ENCODE measurements at places on chromosomes 16 and 17.
A peak's percentile ranks its signal among the peaks of the same experiment; 100 is the strongest.

DNA sequence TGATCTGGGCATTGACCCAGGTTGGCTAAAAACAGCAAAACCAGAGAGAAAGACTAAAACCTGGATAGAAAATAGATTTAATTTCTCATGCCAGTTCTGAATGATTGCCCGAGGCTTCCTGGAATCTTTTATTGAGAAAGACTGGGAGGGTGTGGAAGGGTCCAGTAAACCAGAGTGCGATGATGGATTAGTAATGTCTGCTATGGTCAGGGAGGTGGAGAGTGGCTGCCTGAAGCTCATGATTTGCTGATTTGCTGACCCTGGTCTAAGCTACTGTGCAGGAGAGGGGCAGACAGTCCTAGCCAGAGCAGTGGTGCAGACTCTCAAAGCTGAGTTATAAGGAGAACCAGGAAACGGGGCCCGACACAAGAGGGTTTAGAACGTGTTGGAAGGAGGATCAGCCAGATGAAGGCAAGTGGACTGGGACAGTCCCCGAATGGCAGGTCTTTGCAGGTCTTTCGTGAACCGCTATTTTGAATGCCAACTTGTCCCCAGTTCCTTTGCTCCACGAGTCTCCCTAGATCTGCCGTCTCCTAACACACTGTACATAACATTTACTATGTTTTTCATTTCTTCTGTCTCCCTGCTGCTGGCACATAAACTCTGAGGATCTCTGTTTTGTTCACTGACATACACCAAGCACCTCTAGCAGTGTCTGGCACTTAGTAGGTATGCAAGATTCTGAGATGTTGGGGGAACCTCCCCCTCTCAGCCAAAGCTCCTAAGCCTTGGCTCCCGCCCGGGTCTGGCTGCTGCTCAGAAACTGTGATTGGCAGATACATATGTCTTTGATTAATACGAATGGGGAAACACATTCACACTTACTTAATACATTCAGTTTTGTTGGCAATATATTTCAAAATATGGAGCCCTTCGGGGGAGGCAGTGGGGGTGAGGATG is 237.3 kb upstream of the TNRC6C start:
- DNase-seq = no peak

DNA sequence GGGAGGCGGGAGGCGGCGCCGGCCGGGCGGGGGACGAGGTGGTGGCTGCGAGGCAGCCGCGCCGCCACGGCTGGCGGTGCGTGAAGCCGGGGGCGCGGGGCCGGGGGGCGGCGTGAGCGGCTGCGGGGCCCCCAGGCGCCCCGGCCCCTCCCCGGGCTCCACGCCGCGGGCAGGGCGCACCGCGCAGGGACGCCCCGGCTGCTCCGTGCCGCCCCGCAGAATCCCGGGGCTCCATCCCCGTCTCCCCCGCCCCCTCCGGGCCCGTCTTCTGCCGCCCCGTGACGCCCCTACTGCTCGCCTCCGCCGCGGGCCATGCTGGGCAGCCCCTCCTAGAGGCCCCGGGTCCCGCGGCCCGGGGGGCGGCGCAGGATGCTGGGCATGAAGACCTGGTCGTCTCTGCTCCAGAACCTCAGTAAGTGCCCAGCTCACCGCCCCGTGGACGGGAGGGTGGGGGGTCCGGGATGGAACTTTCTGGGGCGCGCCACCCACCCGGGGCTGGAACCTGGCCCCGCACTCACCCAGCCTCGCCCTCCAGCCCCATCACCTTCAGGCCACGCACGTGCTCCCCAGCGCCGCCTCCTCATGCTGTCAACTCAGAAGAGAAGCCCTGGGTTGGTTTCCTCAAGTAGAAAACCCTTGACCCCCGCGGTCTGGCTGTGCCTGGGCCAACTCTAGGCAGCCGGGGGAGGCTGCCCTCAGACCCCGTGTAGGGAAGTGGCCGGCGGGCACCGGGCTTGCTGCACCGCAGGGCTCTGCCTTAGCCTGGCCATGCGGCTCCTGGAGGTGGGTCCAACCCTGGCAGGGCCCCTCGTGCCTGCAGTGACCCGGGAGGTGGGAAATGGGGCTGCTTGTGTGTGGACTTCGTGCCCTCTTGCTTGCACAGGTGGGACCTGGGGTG is 150.2 kb upstream of the GSE1 start:
- DNase-seq = no peak

- no peak for DNase-seq
Observed at GRCh38 chr16:87757841-87758426, 7.9 kb downstream of the KLHDC4 start.

- DNase-seq = no peak
Observed at GRCh38 chr16:87959391-87959990, 8.3 kb downstream of the BANP start.

DNA sequence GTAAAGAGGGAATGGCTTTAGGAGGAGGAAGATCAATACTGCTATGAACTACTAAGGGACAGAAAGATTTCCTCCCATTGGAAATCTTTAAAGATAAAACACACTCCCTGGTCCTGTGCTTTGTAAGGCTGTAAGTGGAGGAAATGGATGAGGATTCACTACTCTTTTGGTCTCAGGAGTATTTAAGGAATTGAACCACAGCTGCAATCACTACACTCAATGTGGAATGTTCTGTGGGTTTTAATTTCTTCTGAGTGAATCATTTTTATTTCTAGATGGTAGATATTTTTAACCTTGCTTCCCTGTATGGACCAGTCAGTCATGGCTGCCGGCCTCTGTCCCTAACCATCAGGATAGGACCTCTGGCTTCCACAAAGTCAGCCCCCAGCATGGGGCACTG is 65.6 kb downstream of the SDR42E1 start:
- DNase-seq = peak; percentile 10

DNA sequence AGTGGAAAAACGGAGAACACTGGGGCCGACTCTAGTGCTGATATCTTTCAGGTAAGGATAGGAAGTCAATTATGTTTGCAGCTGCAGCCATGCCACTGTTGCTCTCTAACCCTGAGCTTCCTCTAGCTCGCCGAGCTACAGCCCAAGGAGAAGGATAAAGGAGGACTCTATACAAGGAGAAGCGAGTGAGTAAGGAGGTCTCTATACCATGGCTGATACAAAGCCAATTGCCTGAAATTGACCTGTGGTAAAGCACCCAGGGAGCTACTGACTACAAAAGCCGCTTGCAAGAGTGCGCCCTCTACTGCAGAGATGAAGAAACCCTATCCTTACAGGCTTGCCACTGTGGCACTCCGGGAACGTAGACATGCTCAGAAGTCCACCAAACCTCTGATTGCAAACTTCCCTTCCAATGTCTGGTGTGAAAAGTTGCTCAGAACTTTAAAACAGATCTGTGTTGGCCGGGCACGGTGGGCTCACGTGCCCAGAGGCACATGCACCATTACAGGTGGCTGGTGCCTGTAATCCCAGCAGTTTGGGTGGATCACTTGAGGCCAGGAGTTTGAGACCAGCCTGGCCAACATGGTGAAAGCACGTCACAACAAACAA is 10.8 kb upstream of the SLC46A1 start:
- peak; percentile 23 for DNase-seq

DNA sequence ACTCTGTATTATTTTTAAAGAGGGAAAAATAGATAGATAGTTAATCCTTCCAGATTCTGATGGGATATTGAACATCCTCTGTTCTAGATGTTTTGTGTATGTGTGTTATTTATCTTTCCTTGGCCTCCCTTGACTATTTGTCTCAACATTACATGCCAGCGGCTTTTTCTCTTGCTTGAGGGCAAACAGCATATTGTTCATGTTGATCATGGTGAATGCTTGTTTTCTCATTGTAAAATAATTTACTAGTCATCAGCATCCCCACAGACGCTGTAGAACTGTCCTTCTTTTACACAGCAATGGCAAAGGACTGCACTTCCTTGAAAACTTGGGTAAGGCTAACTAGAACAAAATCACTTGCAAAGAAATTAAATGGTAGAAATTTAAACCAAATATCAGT is 1376.4 kb upstream of the GOT2 start:
- no peak for DNase-seq

GRCh38 chr17:74235040-74235581 is 21.7 kb downstream of the TTYH2 start:
- no peak for DNase-seq

- no peak for DNase-seq
Observed at GRCh38 chr17:79192503-79193351, 118.1 kb downstream of the ENGASE start.

DNA sequence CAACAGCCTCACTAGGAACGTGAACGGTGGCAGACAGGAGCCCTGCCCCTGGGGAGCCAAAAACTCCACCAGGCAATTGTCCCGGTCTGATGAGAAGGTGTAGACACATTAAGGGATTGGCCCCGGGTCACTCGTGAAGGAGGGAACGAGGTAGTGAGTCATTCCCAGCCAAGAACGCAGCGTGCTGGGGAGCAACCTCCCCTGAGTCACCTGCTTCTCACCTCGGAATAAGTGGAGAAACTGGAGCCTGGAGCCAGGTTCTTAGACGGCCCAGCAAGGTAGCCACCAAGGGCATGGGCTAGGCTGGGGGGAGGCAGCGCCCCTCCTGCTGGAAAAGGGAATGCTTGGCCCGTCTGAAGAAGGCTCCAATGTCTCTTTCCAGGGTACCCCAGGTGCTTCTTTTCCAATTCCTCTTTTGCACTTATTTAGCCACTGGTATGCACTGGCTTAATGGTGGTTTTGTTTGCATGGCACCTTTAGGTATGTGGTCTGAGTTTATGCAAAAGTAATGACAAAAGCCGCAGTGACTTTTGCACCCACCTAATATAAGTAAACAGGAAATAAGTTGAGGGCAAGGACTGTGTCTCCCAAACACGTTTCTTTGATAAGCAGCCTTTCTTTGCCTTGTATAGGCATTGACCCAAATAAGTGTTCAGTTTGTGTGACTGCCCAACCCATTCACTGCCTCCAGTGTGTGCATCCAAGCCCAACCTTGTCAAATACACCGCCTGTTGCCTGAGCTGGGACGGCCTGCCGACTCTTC is 1.8 kb upstream of the HELZ start:
- DNase-seq = no peak

DNA sequence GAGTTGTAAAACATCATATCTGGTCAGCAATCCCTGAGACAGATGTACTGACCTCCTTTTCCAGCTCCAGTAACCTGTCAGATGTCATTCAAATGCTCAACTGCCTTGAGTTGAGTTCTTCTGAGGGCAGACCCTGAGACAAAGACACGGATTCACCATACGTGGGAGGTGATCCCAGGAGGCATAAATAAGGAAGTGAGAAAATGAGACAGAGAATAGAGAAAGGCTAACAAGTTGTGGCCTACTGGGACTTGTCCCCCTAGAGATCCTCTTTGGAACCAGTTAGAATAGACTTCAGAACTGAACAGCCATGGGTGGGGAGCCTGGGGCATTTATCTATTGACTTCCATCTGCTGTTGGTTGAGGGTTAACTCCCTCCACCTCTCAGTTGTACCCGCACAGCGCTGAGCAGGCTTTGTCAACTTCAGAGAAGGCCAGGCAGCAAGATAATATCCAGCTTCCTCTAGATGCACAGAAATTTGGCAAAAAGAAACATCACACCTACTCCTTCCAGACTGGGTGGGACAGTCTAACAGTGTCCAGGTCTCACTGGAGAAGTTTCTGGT is 123.0 kb upstream of the DYNLRB2 start:
- DNase-seq = no peak

- DNase-seq = no peak
Observed at GRCh38 chr16:56862776-56863175, 2.2 kb upstream of the SLC12A3 start.

GRCh38 chr16:50197582-50197981 is 44.5 kb downstream of the TENT4B start:
- no peak for DNase-seq

GRCh38 chr17:20074489-20074888 is 65.3 kb downstream of the SPECC1 start:
- no peak for DNase-seq

DNA sequence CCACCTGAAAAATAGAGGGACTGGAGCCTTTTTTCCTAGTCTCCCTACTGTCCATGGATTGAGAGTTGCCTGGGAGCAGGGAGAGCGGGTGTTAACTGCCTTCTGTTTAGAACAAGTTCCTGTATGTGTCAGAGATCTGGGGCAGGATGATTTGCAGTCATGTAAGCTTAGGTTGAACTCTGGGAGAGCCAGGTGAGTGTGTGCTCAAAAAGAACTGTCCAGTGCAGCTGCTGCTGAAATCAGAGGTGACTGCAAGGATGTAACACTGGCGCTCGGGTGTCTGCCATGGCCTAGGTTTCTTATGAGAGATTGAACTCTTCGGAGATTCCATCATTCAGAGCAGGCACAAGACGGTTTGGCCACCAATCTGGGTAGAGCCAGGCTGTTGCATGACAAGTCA is 432.5 kb downstream of the CDH13 start:
- no peak for DNase-seq

All from AG09309 (cell line).